Stimulated activated CD4-positive, alpha-beta T cell treated with anti-CD3 and anti-CD28 coated beads, Interleukin-12 subunit alpha, Interleukin-12 subunit beta, amount 100 ng/mL, for 48 hours (primary cell): ENCODE measurements at places on chromosomes 3 and 15.
A peak's percentile ranks its signal among the peaks of the same experiment; 100 is the strongest.

GRCh38 chr15:84878504-84878903, 6.0 kb upstream of the SLC28A1 start:
- peak; percentile 56 for DNase-seq

DNA sequence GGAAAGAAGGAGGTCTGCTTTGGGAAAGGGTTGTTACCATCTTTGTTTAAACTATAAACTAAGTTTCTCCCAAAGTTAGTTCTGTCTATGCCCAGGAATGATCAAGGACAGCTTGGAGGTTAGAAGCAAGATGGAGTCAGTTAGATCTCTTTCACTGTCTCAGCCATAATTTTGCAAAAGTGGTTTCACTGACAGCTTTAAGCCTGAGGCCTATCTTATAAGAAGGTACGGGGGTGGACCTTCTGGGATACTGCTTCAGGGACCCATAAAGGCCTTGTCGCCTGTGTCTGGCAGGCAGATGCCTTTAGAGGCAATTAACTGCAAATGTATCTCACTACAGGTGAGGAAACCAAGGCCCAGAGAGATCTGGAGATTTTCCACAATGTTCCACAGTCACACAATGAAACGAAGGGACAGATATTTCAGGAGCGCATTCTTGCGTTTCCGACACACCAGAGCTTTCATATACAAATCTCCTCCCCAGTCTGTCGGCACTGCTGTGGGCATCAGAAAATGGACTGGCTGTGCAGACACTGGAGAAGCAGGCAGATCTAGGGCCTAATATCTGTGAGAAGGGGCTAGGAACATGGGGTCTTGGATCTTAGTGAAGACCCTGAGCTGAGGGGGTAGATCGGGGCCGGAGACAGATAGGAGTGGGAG, 169.5 kb upstream of the SMAD3 start:
- no peak for DNase-seq

DNA sequence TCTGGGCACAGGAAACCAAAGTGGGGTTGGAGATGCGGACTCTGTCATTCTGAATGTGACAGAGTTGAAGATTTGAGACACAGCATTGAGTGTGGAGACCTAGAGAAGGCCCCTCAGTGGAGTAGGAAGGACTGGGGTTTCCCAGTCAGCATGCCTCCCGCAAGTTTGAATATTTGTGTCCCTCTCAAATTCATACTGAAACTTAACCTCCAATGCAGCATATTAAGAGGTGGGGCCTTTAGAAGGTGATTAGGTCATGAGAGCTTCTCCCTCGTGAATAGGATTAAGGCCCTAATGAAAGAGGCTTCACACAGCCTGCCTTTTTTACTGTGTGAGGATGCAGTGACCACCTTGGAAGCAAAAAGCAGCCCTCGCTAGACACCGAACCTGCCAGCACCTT, 8.0 kb downstream of the HDDC3 start:
- no peak for DNase-seq

DNA sequence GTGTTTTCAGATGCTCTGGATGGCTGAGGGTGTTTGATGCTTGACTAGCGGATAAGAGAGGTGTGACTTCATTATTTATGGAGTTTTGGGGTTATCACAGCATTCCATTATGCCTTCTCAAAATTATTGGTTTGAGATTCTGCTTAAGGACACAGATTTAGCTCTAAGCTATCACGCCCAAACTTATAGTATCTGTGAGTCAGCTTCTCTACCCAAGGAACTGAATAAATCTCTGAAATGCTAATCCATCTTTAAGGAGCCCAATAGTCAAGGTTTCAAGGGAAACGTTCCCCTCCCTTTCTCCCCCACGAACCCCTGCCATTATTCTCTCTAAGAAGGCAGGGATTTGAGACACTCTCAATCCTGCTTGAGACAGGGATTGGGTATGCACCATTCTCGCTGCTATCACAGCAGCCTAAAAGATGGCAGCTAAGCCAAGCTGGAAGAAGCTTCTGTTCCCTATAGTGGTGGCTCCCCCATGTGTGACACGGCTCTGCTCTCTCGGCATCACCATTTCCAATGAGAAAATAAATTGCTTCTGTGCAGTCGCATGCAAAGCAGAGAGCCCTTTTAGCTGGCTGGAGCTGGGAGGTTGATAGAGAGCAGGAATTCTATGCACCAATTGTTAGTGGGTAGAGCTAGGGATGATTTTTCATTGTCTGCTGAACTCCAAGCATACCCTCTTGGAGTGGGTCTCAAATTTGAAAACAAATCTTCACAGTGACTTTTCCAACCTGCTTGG, 151.1 kb downstream of the IL20RB start:
- no peak for DNase-seq

- DNase-seq = no peak
Observed at GRCh38 chr3:190435618-190436017, 14.1 kb downstream of the TMEM207 start.

DNA sequence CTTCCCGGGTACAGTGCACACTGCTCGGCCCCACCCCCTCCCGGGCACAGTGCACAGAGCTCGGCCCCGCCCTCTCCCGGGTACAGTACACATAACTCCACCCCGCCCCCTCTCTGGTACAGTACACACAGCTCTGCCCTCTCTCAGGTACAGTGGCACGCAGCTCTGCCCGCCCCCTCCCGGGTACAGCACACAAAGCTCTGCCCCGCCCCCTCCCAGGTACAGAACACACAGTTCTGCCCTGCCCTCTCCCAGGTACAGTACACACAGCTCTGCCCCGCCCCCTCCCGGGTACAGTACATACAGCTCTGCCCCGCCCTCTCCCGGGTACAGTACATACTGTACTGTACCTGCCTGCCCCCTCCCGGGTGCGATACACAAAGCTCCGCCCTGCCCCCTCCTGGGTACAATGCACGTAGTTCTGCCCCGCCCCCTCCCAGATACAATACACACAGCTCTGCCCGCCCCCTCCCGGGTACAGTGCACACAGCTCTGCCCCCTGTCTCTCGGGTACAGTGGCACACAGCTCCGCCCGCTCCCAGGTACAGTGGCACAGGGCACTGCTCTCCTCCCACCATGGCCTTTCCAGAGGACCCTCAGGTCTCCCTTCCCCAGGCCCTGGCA, 16.4 kb upstream of the PRR20G start:
- DNase-seq = no peak

DNA sequence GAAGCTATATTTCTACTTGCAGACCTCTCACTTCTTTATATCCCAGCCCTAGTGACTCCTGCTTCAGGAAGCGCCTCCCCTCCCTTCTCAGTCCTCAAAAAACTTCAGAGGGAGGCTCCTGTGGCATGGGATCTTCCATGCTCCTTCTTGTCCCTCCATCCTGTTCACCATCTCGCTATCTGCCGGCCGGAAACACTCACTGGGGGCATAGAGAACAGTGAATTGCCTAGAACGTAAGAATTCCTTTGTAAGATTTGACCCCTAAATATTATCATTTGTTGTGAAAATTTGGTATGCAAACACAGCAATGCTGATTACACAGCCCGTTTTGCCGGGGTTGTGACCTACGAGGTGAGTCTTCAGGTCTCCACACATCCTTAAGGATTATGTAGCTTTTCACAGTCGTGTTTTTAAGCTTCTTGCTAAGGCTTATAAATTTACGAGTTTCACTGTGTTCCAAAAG, 218.7 kb upstream of the ATP10A start:
- no peak for DNase-seq
